NT2/D1 (cell line): ENCODE measurements at places on chromosomes 3 and 15.

- no peak for DNase-seq
Measured at GRCh38 chr3:100775226-100775625, 65.9 kb downstream of the TFG start.

DNA sequence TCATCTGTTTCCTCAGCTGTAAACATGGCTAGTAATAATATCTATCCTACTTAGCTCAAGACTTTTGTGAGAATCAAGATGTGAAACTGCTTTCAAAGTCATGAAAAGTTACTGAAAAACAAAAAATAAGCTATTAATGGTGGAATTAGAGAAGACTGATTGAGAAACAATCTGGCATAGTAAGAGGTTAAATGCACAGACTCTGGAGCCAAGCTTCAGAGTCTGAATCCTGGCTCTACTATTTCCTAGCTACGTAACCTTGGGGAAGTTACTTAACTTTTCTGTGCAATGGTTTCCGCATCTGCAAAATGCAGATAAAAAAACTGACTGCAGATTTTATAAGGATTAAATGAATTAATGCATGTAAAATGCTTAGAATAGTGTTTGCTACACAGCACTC, 28.8 kb downstream of the LRRFIP2 start:
- no peak for DNase-seq

- no peak for DNase-seq
Measured at GRCh38 chr3:24725514-24726255, 231.0 kb upstream of the THRB start.

DNA sequence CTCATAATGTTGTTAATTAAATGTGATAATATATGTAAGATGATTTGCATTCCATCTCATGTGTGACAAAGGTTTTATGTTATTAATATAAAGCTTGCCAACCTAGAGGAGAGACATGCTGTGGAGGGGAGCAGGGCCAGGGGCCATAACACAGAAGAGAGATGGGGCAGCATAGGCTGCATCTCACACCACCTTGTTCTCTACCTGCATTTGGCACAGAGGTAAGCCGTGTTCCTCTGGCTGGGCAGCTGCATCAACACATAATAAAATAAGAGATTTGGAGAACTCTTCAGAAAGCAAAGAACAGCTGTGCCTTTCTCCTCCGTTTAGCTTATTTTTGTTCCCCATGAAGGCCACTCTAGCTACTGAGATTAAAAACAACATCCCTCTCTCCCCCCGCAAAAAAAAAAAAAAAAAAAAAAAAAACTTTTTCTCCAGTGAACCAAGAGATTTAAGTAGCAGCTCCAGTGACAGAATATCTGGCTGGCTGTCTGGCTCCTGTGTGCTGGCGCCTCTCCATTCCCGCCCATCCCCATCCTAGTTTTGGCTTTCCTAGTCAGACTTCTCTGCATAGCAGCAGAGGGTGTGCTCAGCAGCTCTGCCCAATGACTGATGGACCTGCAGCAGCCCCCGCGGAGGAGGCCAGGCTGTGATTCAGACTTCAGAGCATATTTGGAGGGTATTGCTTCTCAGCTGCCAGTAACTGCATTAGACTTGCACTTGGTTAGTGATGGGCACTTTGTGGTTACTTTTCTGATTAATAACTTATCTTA, 52.2 kb upstream of the STXBP5L start:
- no peak for DNase-seq

- DNase-seq = no peak
Measured at GRCh38 chr3:196073255-196073753, 8.6 kb downstream of the TFRC start.

DNA sequence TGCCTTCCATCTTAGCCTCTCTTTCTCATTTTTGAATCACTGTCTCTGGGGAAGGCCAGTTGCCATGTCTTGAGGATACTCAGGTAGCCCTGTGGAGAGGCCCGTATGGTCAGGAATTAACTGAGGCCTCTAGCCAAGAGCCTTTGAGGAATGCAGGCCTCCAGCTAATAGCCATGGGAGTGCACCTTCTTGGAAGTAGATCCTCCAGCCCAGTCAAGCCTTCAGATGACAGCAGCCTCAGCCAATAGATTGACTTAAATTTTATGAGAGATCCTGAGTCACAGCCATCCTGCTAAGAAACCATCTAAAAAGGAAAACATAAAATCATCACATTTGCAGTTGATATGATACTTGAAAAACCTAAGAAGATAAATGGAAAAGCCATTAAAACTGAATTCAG, 112.5 kb upstream of the BNIP2 start:
- DNase-seq = no peak

GRCh38 chr3:56557831-56558170, 826 bp downstream of the CCDC66 start:
- no peak for DNase-seq

DNA sequence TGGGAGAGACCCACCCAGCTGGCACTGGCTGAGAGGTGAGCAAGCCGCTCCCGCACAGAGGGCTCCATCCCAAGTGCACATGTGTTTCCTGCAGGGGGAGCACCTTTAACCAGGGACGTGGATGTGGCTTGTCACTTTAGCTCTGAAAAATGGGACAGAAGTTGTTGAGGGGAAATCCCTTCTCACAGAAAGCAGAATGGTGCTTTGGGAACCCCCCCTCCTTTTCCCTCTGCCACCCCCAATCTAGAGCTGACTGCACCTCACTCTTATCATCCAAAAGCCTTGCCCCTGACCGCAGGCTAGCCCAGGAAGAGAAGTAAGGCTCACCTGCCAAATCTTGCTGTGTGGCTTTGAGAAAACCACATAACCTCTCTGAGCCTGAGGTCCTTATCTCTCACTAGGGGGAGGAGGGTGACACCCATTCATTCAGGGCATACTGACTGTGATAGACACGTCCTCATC, 77.9 kb downstream of the RPN1 start:
- DNase-seq = no peak

- DNase-seq = no peak
Measured at GRCh38 chr15:50059203-50059772, 59.7 kb downstream of the ATP8B4 start.

- DNase-seq = no peak
Measured at GRCh38 chr3:133273346-133273745, 126.5 kb upstream of the BFSP2 start.

DNA sequence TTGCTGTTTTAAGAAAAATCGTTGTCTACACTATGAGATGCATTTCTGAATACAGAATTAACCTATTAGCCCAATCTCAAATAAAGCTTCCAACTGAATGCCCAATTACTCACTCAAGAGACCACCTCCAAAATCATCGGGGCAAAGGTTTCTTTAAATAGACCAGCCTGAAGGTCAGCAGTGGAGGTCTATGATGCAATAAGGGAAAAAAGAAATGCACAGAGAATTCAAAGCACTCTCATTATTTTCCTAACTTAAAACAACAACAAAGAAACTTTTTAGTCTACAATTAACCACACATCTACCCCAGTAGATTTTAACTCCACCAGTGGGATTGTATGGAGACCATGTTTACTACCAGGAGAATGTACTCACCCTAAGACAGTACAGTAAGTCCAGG, 657.7 kb upstream of the CCDC54 start:
- DNase-seq = no peak

GRCh38 chr15:47439146-47440111, 277.9 kb upstream of the SEMA6D start:
- DNase-seq = no peak

DNA sequence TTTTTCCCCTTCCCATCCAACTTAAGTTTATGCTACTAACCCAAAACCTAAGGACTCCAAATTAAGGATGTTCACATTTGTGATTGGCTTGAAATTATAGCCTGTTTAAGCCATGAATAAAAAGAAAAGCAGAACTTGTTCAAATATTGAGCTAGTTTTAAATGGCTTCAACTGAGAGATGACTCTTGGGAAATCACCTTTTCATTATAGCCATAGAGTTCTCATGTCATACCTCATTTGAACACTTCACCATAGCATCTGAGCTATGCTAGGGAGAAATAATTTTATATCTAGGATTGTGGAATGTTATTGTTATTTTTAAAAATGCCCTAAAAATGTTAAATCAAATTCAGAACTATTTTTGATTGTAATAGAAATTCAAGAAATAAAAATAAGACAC, 409.2 kb upstream of the RARB start:
- no peak for DNase-seq

- DNase-seq = no peak
Measured at GRCh38 chr3:157074490-157074889, 85.5 kb downstream of the CCNL1 start.

DNA sequence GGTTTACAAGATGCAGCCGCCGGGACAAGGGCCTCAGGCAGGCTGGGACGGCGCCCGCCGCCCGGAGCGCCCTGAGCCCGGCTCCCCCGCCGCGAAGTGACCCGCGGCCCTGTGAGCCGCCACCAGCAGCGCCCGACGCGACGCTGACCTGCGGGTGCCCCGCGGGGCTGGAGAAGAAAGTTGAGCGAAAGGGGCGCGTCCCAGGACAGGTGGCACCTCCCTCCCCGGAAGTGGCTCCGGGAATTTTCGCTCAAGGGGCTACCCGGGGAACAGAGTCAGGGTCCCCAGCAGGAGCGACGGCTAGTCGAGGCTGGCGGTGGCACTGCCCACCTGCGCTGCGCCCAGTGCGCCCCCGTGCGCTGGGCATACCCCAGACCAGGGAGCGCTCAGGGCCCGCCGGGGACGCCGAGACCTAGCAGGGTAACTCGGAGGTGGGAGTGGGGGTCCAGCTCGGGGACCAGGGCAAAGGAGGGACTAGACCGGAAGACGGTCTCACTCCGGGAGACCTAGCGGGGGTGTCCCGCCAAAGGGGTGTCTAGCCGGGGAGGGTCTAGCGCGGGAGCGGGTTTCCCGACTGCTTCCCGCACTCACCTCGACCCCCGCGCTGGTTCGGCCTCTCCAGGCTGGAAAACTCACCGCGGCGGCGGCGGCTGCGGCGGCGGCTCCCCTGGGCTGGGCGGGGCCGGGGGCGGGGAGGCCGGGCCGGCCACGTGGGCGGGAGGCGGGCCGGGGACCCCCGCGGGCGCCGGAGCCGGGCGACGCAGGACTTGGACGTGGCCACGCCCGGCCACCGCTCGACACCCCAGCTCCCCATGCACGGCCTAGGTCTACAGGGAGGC, 18.4 kb downstream of the SPATA12 start:
- DNase-seq = peak; percentile 47

DNA sequence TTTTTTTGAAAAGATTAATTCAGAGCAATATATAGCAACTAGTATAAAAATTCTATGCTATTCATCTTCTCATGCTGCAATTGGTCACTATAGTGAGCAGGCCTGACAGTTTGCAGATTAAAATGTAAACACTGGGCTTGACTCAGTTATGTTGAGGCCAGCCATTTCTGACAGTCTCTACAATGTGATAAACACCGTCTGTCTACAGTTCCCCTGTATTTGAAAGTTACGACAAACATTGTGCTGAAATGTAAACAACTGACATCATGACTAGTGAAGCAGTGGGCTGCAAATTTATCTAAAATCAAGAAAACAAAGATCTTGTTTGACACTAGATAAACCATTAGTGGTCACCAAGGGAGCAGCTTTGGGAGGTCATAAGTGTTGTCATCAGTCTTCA, 197.4 kb downstream of the ISL2 start:
- DNase-seq = no peak

DNA sequence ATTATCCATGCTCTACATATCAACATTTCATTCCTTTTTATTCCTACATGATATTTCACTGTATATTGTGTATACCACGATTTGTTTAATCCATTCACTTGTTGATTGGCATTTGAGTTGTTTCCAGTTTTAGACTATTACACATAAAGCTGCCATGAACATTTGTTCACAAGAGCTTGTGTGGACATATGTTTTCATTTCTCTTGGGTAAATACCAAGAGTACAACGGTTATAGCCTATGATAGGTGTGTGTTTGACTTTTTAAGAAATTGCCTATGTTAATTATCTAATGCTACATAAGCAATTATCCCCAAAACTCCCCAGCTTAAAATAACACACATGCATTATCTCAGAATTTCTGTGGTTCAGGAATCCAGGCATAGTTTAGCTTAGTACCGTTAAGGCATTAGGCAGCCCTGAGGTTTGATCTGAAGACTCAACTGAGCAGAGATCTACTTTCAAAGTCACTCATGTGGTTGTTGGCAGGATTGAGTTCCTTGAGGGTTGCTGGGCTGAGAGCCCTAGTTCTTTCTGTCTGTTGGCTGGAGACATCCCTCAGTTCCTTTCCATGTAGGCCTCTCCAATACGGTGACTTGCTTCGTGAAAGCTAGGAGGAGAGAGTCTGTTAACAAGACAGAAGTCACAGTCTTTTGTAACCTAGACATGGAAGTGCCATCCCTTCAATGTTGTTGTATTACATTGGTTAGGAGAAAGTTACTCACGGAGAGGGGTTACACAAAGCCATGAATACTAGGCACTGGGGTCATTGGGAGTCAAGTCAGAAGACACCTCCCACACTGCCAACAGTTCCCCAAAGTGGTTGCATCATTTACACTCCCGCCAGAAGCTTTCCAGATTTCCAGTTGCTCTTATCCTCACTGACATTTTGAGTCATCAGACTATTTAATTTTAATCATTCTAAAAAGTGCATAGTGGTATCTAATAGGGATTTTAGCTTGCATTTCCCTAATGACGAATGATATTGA, 21.0 kb upstream of the PCSK6 start:
- no peak for DNase-seq

GRCh38 chr3:33145901-33146580, 32.2 kb downstream of the CRTAP start:
- no peak for DNase-seq

DNA sequence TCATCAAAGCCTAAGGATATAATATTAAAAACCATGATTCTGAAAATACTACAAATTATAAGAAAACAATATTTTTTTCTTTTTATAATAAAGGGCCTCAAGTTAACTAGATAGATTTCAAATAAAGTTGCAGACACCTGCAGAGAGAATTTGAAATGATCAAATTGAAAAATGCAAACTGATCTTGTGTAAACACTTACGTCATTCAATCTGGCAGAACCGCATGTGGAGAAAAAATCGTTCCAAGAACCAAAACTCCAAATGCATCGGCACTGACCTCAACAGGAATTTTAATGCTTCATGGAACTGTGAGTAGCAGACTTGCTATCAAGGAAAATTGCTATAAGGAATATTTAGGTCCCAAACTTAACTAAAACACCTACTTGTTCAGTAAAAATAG, 17.2 kb downstream of the CPA3 start:
- no peak for DNase-seq

- no peak for DNase-seq
Measured at GRCh38 chr3:153008226-153008625, 153.8 kb upstream of the RAP2B start.

DNA sequence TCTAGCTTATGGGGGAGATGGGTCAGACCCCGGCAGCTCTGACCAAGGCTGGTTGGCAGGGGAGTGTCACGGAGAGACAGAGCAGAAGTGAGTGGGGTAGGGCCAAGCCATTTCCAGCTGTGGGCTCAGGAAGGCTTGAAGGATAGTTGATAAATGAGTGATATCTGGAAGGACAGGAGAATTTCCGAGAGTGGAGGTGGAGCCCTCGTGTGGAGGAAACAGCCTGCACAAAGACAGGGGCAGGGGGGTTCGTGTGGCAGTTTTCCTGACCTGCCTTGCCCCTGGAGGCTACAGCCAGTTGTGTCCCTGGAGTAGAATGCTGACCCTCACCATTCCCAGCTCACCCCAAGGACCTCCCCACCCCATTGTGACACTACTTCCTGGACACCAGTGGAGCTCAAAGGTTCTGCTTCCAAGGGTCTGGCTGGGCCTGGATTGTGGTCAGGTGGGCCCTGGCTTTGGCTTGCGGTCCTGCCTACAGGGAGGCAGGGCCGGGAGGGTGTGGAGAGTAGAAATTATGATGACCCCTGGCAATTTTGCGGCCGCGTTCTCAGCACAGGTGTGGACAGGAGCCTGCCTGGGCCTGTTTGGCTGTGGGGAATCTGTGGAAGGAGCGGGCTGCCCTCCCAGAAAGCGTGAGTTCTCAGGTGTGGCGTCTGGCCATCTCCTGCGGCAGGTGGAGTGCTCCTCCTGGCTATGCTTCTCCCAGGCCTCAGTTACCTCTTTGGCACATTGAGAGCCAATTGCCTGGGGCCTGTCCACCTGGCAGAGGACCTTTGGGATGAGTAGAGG, at the start of gene SLC22A14:
Gene SLC22A14, plus strand, starts transcription at position 400 of the 792 bp plus-strand sequence. CDS start 23,733 bp downstream, outside the sequence.
- DNase-seq = no peak
